ENCODE measurements at places on chromosomes 16 and 17. TPM values are rescaled to one million over a fixed set of nuclear protein-coding genes. Genes with fewer than 3 reads are reported as not detected.

MPV17L gene
- total RNA-seq, result 0.09 TPM

STH gene
- total RNA-seq, result not detected

CD300A gene
- total RNA-seq, result not detected

UMOD gene
- not detected for total RNA-seq

FBXW10 gene
- total RNA-seq, result under 0.01 TPM

USH1G gene
- not detected for total RNA-seq

C16orf89 gene
- not detected for total RNA-seq

RAB40C gene
- 10.9 TPM for total RNA-seq

CORO7 gene
- total RNA-seq, result 24.9 TPM

PRDM7 gene
- not detected for total RNA-seq

HSD17B2 gene
- 65.4 TPM for total RNA-seq

TRPV2 gene
- 9.3 TPM for total RNA-seq

KIF18B gene
- total RNA-seq, result 0.34 TPM
